ENCODE measurements at places on chromosomes 5 and 9.

GRCh38 chr9:70428781-70429180, 14.3 kb upstream of the KLF9 start:
- DNase-seq = no peak

GRCh38 chr5:171162596-171162995, 146.5 kb upstream of the TLX3 start:
- DNase-seq = no peak

DNA sequence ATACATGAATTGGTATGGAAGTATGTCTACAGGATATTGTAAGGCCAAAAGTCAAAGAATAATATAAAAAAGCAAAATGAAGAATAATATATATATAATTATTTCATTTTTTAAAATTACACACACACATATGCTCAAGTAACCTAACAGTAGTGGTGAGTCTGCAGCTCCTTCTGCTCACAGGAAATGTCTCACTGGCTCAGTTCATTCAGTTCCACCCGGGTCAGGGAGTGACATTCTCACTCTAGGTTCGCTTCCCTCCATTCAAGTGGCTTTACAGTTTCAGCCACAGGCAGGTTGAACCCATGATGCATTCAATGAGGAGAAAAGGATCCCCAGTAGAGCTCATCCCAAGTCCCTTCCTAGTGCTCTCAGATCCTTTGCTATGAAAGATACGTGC, 90.8 kb downstream of the SUSD1 start:
- no peak for DNase-seq

- no peak for DNase-seq
Measured at GRCh38 chr5:57037355-57037754, 85.4 kb upstream of the MIER3 start.

GRCh38 chr9:92004045-92004392, 54.0 kb upstream of the ROR2 start:
- no peak for DNase-seq

DNA sequence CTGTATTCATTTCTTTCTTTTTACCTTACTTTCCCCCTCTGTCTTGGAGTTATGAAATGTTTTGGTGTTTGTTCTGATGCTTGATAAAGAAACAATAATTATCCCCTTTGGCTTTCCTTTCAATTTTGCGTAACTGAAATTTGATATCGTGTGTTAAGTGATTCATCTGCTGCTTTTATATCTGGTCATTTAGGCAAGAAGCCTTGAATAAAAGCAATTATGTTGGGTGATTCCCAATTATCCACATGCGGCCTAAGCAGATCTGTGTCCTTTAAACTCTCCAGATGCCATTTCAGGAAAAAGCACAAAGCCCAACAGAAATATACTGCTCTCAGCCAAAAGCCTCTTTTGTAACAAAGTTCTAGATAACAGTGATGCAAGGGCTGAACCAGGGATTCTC, 92.8 kb downstream of the TAF11L14 start:
- DNase-seq = no peak

DNA sequence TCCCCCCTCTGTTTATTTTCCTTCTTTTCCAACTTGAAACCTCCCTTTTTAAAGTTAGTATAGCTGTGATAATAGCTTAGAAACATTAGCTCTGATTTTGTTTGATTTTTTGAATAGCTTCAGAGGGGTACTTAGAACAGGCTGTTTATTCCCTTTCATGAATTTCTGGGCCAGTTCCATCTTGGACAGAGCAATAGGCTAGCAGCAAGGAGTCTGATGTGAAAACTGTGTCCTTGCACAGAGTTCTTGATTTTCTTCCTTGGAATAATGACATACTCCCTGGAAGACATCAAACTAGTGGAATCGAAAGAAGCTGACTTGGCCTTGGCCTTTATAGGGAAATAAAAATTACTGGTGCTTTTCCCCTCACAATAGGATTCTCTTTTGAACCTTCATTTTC, 32.9 kb downstream of the NTRK2 start:
- no peak for DNase-seq

DNA sequence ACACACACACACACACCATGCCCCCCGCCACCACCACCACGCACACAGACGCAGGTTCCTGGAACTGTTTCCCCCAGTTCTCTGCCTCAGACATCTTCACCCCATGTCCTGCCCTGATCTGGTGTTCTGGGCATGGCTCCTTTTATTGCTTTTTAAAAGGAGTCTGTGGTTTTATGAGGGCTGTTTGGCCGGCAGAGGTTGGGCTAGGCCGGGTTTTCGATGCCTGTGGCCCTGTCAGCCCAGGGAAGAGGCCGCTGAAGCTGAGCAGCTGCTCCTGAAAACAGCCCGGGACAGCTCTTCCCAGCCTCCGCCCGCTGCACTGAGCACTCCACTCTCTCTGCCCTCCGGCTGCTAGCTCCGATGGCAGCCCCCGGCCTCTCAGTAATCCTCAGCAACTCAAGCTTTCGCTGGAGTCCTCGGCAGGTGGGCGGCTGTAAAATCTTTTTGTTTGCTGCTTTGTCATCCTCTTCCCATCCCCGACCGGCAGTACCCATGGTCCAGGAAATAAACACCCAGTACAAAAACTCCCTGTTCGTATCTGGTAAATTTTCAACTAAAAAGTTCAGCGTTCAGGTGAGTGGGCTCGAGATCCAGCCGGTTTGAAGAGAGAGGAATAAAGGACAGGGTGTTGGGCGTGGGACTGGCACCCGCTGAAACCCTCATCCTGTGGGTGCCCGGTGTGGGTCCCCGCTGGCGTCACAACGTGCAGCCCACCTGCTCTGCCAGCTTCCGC, 103.0 kb upstream of the ERCC6L2 start:
- DNase-seq = no peak

GRCh38 chr9:130106860-130107233, 53.1 kb downstream of the GPR107 start:
- DNase-seq = no peak

DNA sequence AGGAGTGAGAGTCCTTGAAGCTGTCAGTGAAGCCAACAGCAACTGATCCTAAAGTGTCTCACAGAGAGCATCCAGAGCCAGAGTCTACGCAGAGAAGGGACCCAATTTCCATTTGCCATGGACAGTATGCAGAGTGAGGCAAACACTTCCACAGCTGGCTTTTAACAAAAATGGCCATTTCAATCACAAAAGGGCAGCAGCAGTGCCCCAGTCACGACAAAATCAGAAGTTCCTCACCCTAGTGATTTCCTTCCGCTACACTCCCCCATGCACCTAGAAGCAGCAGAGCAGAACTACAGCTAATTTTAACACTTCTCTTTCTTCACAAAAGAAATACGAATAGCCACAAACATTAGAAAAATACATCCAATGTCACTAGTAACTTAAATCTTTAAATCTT, 27.9 kb downstream of the FBXW11 start:
- DNase-seq = no peak

DNA sequence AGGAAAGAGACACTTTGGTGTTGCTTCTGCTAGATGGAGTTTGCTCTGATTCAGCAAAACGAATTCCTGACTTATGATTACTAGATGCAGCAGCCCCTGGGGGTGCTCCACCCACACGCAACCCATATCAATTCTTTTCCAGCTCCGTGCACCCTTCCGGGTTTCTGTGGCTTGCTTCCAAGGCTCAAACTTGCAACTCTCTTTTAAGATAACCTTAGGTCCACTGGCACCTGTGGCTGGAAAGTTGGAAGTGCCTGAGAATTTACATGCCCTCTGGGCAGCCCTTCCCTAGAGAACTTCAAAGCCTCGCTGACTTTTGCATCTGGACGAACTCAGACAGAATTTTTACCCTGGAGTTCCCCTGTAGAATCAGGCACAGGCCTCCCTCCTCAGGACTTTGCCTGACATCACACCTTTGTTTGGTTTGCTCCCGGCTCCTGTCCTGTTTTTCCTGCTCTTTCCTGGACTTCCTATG, 224.9 kb downstream of the SNX18 start:
- peak; percentile 27 for DNase-seq

DNA sequence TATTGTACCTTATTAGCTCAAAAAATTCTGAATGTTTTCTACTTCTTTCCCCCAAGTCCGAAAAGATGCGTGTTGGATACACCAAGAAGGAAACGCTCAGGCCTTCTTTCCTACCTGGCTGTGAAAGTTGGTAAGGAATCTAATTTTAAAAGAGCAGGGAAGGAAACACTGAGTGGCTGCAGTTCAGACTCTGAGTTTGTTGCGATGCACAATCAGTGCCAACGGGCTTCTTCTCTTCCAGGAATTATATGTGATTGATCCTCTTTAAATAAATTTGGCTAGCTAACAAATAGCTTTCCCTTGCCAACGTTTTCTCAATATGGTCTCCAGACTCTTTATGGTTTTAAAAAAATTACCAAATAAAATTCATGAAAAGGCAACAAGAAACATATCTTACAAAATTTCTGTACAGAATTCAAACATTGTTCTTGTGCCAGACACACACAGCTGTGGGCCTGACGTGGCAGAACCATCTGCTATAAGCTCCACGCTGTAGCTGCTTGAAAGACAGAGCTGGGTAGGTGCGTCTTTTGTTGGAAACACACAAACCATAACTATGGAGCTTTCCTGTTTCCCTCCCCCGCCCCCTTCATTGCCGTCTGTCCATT, 493.1 kb downstream of the ZNF608 start:
- DNase-seq = no peak

GRCh38 chr5:66932457-66932856, 264.1 kb downstream of the CD180 start:
- no peak for DNase-seq

- peak; percentile 3 for DNase-seq
Measured at GRCh38 chr9:10366171-10366779, 246.5 kb downstream of the PTPRD start.

GRCh38 chr9:37745970-37746369, 7.6 kb upstream of the TRMT10B start:
- no peak for DNase-seq

DNA sequence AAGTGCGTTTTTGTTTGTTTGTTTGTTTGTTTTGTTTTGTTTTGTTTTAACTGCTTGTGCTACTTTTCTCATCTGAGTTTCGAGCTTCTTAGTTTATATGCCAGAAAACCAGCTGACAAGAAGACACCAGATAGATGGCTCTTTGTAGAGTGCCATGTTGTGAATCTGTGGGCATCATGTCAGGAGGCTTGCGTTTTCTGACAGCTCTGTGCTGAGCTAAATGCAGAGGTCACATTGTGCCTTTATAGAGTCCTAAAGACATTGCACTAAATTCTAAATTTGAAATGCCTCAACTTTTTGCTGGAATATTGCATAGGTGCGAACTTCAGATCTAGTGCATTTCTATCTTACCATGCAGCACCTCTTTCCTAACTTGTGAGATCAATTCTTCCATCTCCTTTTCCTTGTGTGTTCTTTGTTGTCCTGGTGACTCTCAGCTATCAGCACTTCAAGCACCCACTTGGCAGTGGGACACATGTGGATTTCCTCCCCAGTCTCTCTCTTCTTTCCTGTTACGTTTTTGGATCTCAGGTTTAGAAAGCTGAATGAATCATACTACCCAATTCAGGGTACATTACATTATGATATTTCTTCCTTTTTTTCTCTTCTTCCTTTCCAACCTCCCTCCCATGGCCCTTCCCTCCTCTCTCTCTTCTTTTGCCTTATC, 379.0 kb upstream of the RPS23 start:
- no peak for DNase-seq
